ENCODE measurements at places on chromosomes 2 and 18.

DNA sequence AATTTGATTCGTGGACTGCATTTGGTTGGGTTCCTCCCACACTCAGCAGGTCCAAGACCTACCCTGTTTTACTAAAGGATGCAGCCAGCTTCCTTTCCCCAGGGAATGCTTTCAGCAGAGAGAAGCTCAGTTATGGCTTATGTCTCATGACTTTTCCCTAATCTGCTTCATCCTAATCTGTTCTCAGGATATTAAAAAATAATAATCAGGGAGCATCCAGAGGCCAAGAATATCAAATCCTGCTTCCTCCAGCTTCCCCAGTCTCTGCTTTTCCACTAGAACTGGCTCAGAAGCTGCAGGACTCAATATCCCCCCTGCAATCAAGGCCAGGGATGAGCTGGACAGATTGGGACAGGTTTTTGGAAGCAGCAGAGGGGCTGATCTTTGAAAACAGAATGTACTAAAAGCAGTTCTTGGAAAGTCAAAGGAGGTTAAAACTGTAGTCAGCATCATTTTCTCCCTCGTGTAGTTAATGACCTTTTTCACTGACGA is 326.9 kb upstream of the TNP1 start:
- no peak for DNase-seq

- DNase-seq: no peak
These were observed 77.0 kb downstream of the EPC2 start for GRCh38 chr2:148721520-148721931.

- no peak for DNase-seq
These were observed 161.1 kb downstream of the CAMKMT start for GRCh38 chr2:44522846-44523245.

DNA sequence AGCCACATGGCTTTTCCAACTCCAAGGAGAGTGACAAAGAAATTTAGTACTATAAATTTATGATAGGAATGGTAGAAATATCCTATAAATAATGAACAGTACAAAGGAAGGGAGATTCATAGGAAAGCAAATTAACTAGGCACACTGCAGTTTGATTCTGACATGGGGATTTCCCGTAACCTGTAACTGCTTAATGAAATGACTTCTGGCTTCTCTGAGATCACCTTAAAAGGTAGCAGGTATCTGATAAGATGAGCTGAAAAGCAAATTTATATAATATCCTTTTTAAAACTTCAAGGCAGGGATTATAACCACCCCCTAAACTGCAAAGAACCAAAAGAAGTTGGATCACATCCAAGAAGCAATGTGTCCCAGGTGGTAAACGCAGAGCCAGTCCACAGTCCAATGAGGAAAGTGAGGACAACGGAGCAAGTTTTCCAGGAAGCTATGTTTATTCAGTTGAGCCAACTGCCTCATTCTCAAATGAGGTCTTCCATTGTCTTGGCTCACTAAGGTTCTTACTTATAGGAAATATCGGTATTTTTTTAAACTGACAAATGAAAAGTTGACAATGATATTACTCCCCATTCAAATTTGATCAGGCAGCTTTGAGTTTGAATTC is 43.0 kb downstream of the WIPF1 start:
- DNase-seq: no peak

DNA sequence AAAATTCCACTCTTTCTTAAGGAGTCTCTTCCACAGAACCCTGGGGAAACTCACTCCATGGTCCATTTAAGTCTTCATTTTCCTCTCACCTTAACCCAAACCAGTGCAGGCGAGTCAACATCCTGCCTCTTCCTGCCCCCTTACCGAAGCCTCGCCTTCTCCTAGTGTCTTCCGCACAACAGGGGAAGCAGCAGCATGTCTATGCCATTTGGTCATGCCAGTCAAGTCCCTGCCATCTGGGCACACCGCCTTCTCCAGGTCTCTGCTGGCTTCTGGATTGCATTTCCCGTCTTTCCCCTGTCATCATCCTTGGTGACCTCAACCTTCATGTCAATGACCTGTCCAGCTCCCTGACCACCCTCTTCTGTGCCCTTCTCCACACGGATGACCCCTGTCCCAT is 77.3 kb upstream of the FZD7 start:
- no peak for DNase-seq

DNA sequence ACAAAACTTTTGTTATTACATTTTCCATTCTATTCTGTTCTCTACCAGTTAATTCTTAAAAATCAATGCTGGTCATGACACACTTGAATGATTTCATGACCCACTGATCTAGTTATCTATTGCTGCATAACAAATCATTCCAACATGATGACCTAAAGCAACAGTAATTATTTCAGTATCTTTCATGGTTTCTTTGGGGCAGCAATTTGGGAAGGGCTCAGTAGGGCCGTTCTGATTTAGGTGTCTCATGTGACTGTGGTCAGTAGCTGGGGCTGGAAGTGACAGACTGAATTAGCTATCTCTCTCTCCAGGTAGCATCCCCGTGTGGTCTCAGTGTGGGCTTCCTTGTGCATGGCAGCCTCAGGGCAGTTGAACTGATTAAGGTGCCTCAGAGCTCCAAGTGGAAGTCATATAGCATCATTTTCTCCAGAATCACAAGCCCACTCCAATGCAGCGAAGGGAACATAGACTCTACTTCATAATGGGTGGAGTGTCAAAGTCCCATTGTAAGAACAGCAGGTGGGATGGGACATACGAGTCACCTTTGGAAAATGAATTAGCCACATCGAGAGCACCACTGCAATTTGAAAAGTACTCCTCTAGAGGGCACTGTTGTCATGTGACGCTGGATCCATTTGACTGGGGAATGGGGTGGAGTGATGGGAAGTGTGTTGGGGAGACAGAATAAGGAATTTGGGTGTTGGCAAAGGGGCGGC is 39.1 kb upstream of the FAM136A start:
- peak; percentile 50 for DNase-seq

DNA sequence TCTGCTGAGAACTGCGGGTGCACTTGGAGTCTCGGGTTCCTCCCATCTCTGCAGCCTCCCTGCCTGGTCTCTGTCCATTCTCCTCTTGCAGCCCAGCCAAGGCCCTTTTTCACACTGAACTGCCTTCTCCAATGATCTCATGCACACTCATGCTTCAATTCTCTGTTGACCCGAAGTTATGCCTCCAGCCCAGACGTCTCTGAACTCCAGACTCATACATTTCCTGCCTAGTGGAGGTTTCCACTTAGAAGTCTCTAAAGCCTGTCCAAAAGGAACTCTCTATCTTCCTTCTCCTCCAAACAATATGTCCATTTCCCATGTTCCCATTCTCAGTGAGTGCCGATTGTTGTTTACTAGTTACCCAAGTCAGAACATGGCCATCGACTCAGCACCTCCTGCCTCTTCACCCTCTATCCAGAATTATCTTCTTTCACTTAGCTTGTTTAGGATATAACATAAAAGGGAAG is 155.2 kb downstream of the IRS1 start:
- no peak for DNase-seq

- DNase-seq: no peak
These were observed 17.7 kb upstream of the GAD1 start for GRCh38 chr2:170798996-170799395.

DNA sequence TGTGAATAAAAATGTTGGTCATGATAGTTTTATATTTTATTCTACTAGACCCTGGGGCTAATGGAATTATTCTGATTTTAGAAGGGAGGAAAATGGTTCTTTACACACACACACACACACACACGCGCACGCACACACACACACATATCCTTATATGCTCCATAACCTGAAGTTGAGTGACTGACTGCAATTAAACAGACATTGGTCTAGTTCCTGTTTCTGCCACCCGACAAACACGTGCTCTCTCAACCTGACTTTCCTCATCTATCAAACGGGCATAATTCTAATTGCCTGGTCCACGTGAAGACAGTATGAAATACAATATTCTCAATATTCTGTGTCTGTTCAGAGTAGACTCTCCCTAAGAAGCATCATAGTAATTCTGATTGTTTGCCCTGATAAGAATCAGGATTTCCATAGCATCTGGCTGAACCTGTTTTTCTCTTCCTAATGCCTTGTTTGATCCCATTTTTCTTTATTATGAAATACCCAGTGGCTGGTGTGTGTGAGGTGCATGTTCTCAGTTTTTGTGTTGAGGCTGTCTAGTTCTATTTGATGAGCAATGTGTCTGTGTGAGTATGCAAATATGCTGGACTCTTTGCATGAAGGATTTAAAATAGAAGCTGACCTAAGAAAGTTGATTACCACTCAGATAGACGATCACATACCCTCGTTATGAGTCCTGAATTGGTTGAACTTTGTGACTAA is 51.0 kb downstream of the SETBP1 start:
- DNase-seq: no peak

DNA sequence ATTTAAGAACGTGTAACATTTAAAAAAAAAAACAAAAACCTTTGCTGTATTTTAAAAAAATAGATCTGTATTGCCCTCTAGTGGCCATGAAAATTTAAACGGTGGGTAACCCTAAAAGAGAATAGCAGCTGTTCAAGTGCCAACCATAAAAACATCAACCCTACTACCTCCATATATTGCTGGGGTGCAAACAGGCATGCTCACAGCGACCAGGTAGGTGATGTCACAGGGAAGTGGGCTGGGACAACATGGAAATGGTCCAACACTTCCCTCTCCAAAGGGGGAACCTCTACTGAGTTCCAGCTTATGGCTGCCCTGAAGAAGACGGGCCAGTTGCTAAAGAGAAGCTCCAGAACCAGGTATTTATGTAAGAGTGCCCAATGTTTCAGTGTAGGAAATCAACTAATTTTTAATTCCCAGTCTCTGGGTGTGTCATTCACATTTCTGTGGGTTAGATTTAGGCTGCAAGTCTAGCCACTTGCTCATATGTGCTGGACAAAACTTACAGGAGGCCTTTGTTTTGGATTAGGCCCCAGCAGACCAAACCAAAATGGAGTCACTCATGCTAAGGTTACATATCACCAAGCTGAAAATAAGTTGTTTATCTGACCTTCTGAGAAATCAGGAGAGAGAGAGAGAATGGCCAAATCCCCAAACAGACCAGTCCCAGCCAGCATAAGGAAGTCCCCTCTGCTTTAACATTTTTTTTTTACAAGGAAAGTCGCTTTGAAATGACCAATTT is 54.5 kb downstream of the SKA1 start:
- peak; percentile 52 for DNase-seq

GRCh38 chr2:241218131-241219029 is 29.9 kb downstream of the ANO7 start:
- peak; percentile 48 for DNase-seq

GRCh38 chr2:125959047-125959446 is 696.9 kb upstream of the GYPC start:
- no peak for DNase-seq

DNA sequence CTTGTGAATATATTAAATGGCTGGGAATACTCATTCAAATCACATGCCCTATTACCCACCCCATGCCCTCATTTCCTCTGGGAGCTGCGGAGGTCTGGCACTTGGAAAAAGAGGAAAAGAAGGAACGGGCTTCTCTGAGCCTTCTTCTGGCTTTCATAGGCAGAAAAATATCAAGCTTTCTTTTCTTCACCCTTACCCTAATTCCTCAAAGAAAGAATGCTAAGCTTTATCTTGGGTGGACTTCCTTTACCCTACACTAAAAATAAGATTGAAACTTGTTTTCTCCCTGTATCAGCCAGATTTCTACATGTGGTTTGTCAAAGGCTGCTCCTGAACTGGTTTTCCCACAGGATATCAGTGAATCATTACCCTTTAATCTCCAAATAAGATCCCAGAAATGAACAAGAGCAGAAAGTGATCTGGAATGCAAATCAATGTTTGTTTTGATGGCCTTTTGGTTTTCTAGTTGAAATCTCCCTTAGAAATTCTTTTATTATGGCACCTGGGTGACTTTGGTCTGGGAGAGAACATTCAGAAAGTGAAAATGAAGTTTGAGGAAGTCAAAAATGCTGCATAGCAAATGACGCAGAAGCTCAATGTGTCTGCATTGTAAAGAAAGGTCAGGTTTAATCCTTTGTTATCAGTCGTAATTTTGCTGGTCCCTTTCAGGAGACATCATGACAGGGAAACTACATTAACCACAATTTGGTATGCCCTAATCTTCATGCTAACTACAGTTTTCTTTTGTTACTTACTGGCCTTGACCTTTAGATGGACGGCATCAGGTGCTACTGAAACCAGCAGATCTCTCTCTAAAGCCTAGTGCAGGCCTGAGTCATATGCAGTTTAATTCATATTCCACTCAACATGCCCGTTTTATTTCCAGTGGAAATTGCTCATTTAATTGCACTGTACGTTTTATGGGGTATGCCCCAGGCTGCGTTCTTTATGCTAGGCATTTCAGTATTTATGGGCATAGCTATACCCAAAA is 46.6 kb upstream of the HNRNPA3 start:
- peak; percentile 82 for DNase-seq

GRCh38 chr2:49236316-49236715 is 82.0 kb upstream of the FSHR start:
- no peak for DNase-seq
